ENCODE measurements at places on chromosomes 4 and X.

DNA sequence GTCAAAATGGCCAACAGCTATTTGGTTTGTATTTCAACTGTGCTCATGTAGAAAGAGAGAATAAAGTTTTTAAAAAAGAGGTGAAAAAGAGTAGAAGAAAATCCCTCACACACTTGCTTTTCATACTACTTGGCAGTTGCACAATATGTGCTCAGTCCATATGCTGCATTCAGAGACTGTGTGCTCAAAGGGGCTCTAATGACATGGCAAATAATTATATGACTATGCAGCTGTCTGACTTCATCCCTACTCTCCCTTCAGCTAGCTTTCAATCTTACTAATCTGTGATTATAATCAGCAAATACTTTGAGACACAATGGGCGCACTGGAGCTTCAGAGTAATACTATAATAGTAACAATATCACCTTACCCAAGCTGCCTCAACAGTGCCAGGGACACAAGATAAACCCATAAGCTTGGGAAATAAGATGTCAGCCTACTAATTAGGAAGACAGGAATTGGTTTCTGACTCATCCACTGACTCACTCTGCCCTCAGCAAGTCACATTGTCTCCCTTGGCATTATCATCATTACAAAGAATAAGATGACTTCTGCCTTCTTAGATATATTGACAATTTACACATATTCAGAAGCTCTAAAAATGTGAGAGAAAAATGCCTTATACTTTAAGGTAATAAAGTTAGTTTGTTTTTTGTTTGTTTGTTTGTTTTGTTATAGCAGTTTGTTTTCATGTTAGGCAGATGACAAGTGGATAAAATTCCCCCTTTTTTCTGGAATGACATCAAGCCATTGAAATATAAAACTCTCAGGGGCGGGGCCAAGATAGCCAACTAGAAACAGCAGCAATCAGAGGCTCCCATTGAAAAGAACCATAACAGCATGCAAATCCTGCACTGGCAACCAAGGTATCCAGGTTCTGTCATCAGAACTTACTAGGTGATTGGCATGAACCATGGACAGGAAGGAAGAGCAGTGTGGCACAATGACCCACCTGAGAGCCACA, 311.6 kb downstream of the FAM133A start:
- DNase-seq: no peak

DNA sequence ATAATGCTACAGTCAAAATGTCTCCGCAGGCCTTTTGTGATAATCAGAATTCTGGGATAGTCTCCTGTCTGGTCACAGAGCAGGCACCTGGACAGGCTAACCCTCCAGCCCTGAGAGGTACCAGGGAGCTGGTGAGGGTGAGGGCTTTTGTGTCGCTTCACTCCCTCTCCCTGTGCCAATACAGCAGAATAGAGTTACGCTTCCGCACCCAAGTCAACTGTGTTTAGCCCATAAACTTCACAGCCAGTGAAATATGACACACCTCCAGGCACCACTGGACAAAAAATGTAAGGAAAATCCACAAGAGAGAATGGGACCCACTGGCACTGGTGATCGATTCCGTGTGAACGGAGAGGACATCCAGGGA, 1.3 kb downstream of the GAK start:
- no peak for DNase-seq

DNA sequence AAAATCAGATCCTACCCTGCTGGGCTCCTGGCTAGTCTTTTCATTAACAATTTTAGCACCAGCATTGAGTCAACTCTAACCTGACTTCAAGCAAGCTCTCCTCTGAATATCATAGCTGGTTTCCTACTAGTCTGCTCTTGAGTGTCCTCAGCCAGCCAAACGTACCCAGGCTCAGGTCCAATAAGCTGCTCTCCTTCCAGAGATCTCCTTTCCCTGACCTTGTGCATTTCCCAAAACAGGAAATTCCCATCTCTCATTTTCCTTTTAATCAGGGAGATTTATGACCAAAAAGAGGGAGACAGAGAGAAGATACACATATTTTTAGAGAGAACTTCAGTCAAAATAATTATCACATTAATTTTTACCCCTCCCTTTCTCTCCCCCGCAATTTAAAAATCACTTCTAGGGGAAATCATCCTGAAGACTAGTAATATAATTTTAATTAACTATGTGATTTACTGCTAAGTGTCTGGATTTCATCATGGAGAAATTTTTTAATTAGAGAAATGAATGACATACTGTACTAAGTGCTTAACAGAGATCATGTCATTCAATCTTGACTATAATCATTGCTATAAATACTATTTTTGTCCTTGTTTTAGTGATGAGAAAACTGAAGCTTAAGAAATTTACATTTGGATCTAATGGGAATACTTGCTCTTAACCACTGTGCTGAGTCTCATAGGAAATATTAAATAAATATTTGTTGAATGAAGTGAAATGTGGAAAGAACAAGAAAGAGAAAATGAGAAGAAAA, 421.7 kb upstream of the INTU start:
- no peak for DNase-seq

DNA sequence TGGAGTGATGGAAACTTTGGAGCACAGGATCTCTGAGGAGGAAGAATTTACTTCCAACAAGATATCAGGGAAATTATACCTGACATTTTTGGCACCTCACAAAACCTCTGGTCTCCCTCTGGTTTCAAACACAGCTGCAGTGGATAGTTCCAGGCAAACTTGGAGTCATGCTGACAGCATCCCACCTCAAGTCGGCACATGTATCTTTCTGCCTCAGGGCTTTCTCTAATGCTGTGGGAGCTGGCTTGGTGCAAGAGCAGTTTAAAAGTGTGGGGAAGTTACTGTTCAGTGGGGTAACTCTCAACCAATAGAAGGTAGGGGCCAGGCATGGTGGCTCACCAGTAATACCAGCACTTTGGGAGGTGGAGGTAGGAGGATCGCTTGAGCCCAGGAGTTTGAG, 207.1 kb upstream of the NHS start:
- no peak for DNase-seq

DNA sequence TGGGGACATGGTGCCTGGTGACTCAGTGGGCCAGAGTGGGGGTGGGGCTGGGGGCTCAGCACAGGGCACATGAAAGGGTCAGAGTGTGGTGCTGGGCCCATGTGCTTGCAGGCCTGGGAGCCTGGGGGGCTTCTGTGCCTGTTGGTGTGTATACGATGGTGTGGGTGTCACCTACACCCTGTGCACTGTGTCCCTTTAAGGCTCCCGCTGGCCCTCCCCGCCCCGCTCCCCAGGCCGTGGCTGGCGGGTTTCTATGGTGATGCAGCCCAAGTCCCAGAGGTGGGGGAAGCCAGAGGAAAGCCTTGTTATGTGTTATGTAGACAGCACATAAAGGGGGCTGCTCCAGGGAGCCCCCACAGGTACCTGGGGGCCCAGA, 5.5 kb downstream of the L1CAM start:
- DNase-seq: no peak

DNA sequence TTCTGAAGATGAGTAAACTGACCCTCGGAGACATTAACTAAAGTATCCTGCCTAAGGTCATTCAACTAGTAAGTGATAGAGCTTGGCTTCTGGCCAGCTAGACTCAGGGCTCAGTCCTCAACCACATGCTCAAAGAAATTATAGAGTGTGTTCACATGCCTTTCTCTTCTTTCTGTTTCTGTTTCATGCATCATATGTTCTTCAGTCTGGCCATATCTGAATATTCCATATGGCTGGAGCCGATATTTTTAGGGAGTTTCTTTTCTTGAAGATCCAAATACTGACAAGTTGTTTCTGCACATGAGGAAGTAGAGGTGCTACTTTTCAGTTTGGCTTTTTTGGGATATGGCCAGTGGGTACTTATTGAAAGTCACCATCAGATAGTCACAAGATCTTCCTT, 44.9 kb downstream of the MMRN1 start:
- DNase-seq: no peak

DNA sequence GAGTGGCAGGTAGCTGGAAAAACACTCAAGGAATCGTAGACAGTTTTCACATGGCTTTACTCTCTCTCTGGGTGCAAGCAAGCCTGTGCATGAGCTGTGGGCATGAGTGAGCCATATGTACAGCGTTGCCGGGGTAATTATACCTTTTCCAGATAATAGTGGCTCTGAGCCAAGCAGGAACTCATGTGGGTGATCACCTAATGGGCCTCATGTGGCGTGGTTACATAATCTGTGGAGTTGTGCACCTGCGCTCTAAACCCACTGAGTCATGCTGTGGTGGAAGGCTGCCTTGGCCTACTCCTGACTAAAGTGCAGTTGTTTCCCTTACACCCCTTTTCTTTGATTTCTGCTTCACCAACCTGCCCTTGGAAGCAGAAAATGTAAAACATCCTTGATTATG, 1564.5 kb upstream of the PCDH10 start:
- DNase-seq: no peak

DNA sequence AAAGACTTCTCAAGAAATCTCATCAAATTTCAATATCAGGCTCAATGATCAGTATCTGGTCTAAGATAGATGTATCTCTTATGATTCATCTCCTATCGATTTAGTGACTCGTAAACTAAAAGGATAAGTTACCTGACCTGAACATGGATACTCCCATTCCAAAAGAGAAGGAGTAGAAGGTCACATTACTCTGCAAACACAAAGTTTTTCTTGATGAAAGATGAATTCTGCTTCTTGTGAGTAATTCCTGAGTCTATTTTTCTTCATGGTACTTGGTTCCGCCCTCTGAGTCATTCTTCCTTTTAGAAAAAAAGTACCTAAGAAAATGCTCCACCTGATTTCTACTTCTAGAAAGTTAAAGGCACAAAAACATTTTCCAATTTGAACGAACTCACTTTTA, 223.1 kb upstream of the SLIT2 start:
- no peak for DNase-seq

- DNase-seq: no peak
Measured at GRCh38 chr4:176042195-176042594, 23.4 kb upstream of the WDR17 start.

- DNase-seq: no peak
Measured at GRCh38 chr4:53068755-53069330, 206.7 kb downstream of the RASL11B start.

DNA sequence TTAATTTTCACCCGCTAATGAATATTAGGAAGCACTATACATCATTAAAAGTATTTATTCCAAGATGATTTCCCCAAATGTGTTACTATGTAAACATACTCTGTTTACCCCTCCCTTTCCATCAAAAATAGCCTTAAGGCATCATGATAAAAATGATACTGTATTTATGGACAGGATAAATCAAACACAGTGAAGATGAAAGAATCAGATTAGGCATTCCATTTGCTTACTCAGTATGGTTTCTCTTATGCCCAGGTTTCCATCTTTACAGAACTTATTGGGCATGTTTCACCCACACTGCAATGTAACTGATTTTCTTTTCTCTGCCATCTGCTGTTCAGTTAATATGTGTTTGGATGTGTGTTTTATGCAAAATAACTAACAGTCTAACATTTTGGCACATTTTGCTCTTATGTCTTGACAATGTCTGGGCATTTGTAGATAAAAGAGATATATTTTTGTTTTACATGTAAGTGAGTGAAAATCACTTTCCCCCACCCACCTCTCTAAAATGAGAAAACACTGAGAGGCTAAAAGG, 445.2 kb downstream of the RPA4 start:
- no peak for DNase-seq

DNA sequence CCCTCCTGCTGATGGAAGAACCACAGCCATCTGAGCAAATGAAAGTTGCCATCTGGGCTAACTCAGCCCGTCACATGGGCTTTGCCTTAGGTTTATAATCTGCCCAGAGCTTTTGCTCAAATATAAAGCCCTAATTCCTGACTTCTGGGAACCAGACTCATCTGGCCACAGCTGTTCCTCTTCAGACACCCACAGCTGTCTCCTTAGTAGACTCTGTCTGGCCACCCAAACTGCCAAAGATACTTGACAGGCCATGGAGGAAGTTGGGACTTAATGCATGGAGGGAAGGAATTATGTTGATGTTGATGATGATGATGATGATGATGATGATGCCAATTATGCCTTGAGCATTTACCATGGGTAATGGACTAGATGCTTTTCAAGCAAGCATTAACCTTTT, 8.0 kb downstream of the LGI2 start:
- DNase-seq: no peak

- DNase-seq: no peak
Measured at GRCh38 chr4:77538144-77538543, 67.5 kb upstream of the CXCL13 start.

GRCh38 chr4:59517007-59517406, 1683.1 kb upstream of the ADGRL3 start:
- no peak for DNase-seq

GRCh38 chrX:130196466-130196865, 24.7 kb downstream of the RAB33A start:
- DNase-seq: no peak

- DNase-seq: no peak
Measured at GRCh38 chr4:189200353-189200752, 740.3 kb upstream of the FRG1 start.

DNA sequence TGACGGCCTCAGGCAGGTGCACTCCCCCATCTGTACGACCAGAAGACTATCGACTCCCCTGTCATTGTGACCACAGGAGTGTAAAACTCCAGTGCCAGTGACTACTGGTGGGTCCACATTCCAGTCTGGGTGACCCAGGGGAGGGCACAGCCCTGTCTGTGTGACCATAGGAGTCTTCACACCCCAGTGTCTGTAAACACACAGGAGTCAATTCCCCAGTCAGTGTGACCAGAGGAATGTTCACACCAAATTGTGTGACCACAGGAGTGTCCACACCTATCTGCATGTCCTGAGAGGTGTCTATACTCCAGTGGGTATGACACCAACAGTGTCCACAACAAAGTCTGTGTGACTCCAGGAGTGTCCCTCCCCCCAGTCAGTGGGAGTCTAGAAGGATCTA, 12.0 kb downstream of the FTSJ1 start:
- DNase-seq: no peak

DNA sequence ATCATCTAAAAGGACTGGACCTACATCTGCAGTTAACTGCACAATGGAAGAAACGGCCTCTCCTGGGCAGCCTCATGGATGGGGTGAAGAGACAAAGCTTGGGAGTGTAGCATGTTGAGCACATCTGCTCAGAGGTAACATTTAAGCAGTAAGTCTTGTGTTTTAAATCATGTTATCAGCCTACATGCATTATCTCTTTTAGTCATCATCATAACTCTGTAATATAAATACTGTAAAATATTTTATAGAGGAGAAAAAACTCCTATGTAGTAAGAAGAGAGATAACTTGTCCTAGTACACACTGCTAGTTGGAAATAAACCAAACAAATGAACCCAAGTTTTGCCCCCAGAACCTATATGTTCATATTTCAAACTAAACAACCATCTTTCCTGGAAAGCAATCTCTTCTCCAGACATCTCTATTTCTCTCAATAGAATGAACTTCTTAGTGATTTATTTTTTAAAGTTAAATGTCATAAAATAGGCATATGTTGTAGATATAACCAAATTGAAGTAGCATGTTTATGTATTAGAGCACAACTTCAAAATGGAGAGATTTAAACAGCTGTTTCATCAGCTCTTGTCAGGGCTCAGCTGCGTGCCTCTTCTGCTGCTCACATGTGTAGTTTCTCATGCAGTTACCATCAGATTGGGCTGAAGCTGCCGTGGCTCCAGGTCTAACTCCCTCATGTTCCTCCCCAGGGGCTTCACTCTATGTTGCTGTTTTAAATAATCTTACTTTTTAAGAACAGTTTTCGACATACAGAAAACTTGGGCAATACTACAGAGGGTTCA, 581.8 kb upstream of the ZFP42 start:
- DNase-seq: no peak

- DNase-seq: no peak
Measured at GRCh38 chr4:165872461-165873297, at the start of gene TLL1. Gene TLL1, plus strand, starts transcription at chr4:165873237. Its CDS starts 668 bp downstream, at chr4:165873905.
